Activated B cell treated with CpG ODN at 0.5 μM for 24 hours (primary cell): ENCODE measurements at places on chromosomes 4 and X. TPM values are rescaled to one million over a fixed set of nuclear protein-coding genes. Genes with fewer than 3 reads are reported as not detected.
A peak's percentile ranks its signal among the peaks of the same experiment; 100 is the strongest.

DNA sequence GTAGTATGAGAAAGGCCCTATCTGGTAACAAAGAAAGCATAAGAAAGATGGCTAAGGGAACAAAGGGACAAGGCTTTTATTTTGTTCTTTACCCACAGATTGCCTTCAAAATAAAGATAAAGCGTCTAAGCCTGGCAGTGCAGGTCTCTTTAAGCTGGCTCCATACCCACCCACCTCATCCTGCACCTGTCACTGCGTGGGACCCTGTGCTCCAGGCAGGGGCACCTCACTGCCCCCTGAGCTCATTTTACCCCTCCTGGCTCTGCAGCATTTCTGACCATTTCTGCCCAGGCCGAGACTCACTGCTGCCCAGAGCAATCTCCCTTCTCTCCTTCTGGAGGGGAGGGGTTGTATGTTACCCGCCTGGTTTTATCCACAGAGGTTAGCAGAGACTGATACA is 1.7 kb upstream of the CYP4V2 start:
- H3K36me3 ChIP-seq: peaks cover 3% of the 10 kb centered on the region
- H3K4me1 ChIP-seq: peaks cover 26% of the 10 kb centered on the region
- DNase-seq: no peak
- H3K4me3 ChIP-seq: peak overlapping the region; percentile 89

- peaks cover 27% of the 10 kb centered on the region for H3K4me1 ChIP-seq
- H3K4me3 ChIP-seq: peak overlapping the region; percentile 97
- DNase-seq: no peak
- H3K27ac ChIP-seq: peak overlapping the region; percentile 93
These were observed 865 bp downstream of the FAM200B start for GRCh38 chr4:15682242-15683142.

The ZFYVE28 gene
- total RNA-seq: 5.9 and 6.1 TPM in 2 replicates

- no peak overlapping the region for H3K27ac ChIP-seq
- no peak overlapping the region for H3K4me3 ChIP-seq
- H3K4me1 ChIP-seq: peaks cover 7% of the 10 kb centered on the region
- H3K27me3 ChIP-seq: no peaks in the 10 kb centered on the region
These were observed 45.4 kb downstream of the ZCCHC13 start for GRCh38 chrX:74349387-74349786.

The XAGE1A gene
- total RNA-seq: not detected in 2 replicates

The TGIF2LX gene
- not detected in 2 replicates for total RNA-seq

The TLR7 gene
- 4.6 and 5.4 TPM in 2 replicates for total RNA-seq

DNA sequence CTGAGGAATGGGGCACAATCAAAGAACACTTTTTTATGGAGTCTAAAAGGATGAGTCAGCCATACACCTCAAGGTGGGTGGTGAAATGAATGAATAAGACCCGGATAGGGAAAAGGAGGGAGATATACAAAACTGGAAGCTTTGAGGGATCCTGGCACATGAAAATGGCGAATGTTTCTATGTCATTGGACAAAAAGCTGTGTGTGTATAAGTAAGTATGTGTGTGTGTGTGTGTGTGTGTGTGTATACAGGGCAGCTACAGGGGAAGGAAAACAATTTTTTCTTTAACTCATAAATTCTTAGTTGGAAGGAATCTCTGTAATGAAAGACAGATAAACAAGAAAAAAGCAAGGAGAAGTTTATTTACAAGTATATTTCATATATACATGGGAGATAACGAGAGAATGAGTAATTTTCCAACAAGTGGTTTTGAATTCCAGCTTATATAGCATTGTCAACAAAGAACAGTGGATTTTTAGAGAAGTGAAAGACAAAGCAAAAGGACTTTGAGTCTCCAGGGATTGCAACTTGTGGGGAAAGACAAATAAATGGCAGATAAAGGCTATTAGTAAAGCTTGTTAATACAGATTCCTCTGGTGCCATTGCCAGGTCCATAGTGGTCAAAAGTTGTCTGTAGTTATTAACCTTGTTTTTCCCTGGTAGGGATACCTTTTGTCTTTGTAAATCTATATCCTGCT is 99.7 kb downstream of the MMRN1 start:
- no peak for DNase-seq
- no peaks in the 10 kb centered on the region for H3K36me3 ChIP-seq
- H3K27ac ChIP-seq: no peak overlapping the region
- H3K4me3 ChIP-seq: no peak overlapping the region

The SMIM43 gene
- total RNA-seq: not detected in 2 replicates

The MAGEA3 gene
- total RNA-seq: not detected in 2 replicates

- no peak for DNase-seq
- H3K27ac ChIP-seq: peak overlapping the region; percentile 97
- H3K27me3 ChIP-seq: no peaks in the 10 kb centered on the region
- H3K36me3 ChIP-seq: no peaks in the 10 kb centered on the region
These were observed 107.7 kb upstream of the RPS6KA3 start for GRCh38 chrX:20374450-20374849.

- peaks cover 4% of the 10 kb centered on the region for H3K27me3 ChIP-seq
- no peaks in the 10 kb centered on the region for H3K36me3 ChIP-seq
- H3K4me1 ChIP-seq: no peaks in the 10 kb centered on the region
- no peak overlapping the region for H3K4me3 ChIP-seq
- no peak for DNase-seq
These were observed 105.7 kb upstream of the GATB start for GRCh38 chr4:151866592-151866918.

GRCh38 chrX:54294306-54294705 is 63.5 kb downstream of the WNK3 start:
- H3K4me1 ChIP-seq: no peaks in the 10 kb centered on the region
- no peak overlapping the region for H3K27ac ChIP-seq
- no peak overlapping the region for H3K4me3 ChIP-seq
- H3K36me3 ChIP-seq: no peaks in the 10 kb centered on the region
- no peaks in the 10 kb centered on the region for H3K27me3 ChIP-seq

The TKTL2 gene
- 0.11 and 0.17 TPM in 2 replicates for total RNA-seq

- H3K4me1 ChIP-seq: peaks cover 50% of the 10 kb centered on the region
- no peak overlapping the region for H3K4me3 ChIP-seq
- DNase-seq: no peak
- no peaks in the 10 kb centered on the region for H3K27me3 ChIP-seq
These were observed 53.8 kb downstream of the RBM47 start for GRCh38 chr4:40575846-40576245.

GRCh38 chr4:135497563-135498152 is 1296.1 kb upstream of the PABPC4L start:
- H3K4me1 ChIP-seq: no peaks in the 10 kb centered on the region
- no peaks in the 10 kb centered on the region for H3K27me3 ChIP-seq
- H3K27ac ChIP-seq: no peak overlapping the region
- no peak for DNase-seq

GRCh38 chrX:54045563-54046228 is 1.4 kb upstream of the PHF8 start:
- peaks cover 14% of the 10 kb centered on the region for H3K36me3 ChIP-seq
- peak overlapping the region; percentile 96 for H3K27ac ChIP-seq
- no peak overlapping the region for H3K4me3 ChIP-seq

DNA sequence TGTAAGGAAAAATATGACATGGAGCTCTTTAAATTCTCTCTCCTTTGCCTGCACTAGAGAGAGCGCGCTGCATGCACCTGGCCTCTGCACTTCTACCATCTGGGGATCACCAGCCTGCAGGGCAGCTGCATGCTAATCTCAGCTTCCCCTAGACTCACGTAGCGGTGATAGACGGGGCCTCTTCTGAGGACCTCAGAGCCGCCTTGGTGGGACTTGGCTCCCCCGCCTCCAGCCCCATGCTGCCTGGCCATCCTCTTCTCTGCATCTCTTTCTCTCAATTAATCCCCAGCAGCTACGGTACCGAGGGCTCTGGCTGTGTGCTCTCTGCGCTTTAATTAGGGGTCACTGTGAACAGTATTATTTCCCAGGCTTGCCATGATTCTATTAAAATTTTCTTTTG is 52.8 kb upstream of the PSAPL1 start:
- H3K4me3 ChIP-seq: no peak overlapping the region
- no peak for DNase-seq
- H3K4me1 ChIP-seq: no peaks in the 10 kb centered on the region
- H3K36me3 ChIP-seq: no peaks in the 10 kb centered on the region
- no peak overlapping the region for H3K27ac ChIP-seq

The NUDT9 gene
- total RNA-seq: 18.5 and 21.1 TPM in 2 replicates

DNA sequence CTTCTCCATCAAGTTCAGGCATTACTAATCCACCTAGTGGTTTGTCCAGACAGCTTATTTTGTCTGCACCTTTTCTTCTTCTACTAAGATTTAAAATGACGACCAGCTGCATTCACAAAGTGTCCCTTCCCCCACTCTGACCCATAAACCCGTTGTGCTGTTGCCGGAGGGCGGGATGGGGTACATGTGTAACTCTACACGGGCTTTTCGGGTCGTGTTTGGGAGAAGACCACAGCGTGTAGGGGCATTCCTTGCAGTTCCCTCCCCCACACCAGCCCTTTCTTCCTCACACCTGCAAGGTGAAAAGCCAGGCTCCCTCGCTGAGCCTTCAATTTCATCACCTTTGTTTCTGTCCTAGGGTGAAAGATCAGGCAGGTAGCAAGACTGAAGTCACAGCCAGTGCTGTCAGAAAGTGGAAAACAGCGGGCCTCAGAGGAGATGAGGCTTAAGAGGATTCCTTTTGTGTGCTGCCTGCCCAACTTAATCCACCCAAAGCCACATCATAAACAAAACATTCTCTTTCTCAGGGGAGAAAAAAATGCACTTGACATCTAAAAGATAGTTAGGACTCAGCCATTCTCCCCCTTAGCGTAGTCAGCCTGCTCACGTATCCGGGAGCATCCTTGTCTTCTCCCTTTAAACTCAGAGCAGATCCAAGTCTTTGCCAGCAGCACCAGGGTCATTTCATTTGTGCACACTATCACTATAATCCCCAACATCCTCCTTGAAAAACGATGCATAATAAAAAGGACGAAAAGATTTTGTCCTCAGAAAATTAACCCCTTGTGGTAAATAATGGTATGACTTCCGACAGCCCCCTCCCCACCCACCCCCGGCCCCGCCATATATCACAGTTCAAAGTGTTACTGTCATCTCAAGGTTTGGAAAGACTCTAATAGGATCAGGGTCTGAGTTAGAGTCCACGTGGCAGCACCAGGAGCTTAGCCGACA is 599.0 kb downstream of the RAB28 start:
- H3K27me3 ChIP-seq: no peaks in the 10 kb centered on the region
- H3K36me3 ChIP-seq: no peaks in the 10 kb centered on the region
- H3K4me1 ChIP-seq: no peaks in the 10 kb centered on the region

The TEX11 gene
- total RNA-seq: not detected in 2 replicates

DNA sequence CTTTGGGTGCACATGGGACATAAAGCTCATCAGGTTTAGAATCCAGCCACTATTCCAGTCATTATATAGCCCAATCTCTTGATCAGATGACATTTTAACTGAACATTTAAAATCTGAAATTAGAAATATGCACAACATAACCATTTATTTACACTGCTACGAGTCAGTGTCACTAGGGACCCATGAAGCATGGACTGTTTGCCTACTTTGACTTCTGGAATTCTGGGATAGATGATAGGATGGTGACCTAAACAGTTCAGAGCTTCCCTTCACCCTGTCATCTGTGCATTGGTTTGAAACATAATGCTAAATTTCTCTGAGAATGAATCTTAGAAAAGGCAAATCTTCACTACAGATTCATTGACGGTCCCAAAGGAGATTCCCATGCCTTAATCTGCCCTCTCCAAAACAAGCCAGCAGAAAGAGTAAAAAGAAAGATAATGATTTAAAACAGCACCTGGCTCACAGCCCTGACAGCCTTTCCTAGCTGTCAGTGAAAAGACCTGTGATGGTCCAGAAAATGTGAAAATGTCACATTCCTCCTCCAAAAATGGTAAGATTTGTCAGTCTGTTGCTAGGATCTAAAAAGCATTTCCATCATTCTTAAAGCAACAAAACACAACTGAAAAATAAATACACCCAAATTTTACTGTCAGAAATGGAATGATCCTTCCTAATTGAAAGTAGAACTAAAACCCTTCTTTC is 18.9 kb upstream of the HERC3 start:
- H3K4me3 ChIP-seq: no peak overlapping the region
- peaks cover 15% of the 10 kb centered on the region for H3K27me3 ChIP-seq
- H3K36me3 ChIP-seq: no peaks in the 10 kb centered on the region
- H3K4me1 ChIP-seq: no peaks in the 10 kb centered on the region

- H3K36me3 ChIP-seq: no peaks in the 10 kb centered on the region
- no peaks in the 10 kb centered on the region for H3K4me1 ChIP-seq
- H3K27me3 ChIP-seq: no peaks in the 10 kb centered on the region
- no peak overlapping the region for H3K27ac ChIP-seq
These were observed 225.8 kb downstream of the STK32B start for GRCh38 chr4:5277079-5277478.

The KIT gene
- total RNA-seq: not detected in 2 replicates

GRCh38 chr4:8182858-8183725 is 16.0 kb upstream of the SH3TC1 start:
- H3K4me1 ChIP-seq: no peaks in the 10 kb centered on the region
- H3K36me3 ChIP-seq: no peaks in the 10 kb centered on the region
- DNase-seq: no peak

- no peaks in the 10 kb centered on the region for H3K27me3 ChIP-seq
- no peak overlapping the region for H3K4me3 ChIP-seq
- H3K27ac ChIP-seq: no peak overlapping the region
- H3K4me1 ChIP-seq: peaks cover 5% of the 10 kb centered on the region
- DNase-seq: no peak
These were observed 127.0 kb downstream of the ZNF330 start for GRCh38 chr4:141347684-141348083.

The CDKL2 gene
- not detected in 2 replicates for total RNA-seq

The SH3BGRL gene
- 116 and 117 TPM in 2 replicates for total RNA-seq

GRCh38 chr4:64935469-64936001 is 526.3 kb upstream of the TECRL start:
- no peak overlapping the region for H3K4me3 ChIP-seq
- DNase-seq: no peak
- no peaks in the 10 kb centered on the region for H3K36me3 ChIP-seq
- no peaks in the 10 kb centered on the region for H3K4me1 ChIP-seq
- no peaks in the 10 kb centered on the region for H3K27me3 ChIP-seq

DNA sequence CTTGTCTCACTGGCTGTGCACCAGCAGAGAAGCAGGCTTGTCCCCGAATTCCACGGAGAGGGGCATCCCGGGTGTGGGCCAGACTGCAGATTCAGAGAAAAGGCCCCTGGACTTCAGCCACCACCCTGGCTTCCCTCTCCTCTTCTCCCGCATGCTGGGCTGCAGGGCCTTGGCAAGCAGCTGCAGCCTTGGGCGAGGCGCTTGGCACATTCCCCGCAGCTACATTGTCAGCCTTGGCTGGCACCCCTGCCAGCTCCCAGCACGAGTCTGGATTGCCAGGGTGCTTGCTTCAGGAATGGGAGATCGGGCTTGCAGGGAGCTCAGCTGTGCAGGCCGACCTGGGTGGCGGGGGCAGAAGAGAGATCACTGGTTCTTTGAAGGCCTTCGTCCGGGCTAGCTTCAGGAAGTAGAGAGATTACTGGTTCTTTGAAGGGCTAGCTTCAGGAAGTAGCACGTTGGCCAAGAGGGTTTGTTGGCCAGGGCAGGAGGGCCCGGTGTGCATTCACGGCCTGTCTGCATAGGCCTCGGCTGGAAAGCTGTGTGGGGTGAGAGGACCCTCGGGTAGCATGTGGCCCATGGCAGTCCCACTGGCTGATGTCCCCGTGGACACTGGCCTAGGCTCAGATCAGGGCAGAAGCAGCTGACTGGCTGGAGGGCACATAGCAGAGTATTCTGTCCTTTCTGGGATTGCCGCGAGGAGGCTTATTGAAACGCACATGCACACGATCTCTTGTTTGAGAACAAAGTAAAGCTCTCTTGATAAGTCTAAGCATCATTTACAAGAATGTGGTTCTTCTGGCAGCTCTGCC is 2.7 kb downstream of the ABCD1 start:
- no peaks in the 10 kb centered on the region for H3K27me3 ChIP-seq
- no peak for DNase-seq
- peaks cover 54% of the 10 kb centered on the region for H3K4me1 ChIP-seq
- peaks cover 21% of the 10 kb centered on the region for H3K36me3 ChIP-seq
